ENCODE measurements at places on chromosomes 16 and 17.

- DNase-seq: no peak
Measured at GRCh38 chr17:45143767-45144198, 4.5 kb upstream of the HEXIM1 start.

DNA sequence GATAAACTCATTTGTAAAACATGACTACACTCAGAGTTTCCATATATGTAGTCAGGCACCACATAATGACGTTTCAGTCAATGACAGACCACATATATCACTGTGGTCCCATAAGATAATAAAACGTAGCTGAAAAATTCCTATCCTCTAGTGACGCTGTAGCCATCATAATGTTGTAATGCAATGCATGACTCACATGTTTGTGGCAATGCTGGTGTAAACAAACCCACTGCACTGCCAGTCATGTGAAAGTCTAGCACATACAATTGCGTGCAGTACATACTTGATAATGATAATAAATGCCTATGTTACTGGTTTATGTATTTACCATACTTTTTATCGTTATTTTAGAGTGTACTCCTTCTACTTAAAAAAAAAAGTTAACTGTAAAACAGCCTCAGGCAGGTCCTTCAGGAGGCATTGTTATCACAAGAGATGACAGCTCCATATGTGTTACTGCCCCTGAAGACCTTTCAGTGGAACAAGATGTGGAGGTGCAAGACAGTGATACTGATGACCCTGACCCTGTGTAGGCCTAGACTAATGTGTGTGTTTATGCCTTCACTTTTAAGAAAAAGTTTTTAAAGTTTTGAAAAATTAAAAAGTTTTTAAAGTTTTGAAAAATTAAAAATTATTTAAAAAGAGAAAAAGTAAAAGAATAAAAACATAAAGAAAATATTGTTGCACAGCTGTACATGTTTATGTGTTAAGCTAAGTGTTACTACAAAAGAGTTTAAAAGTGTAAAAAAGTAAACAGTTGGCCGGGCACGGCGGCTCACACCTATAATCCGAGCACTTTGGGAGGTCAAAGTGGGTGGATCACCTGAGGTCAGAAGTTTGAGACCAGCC, 9.0 kb downstream of the STAT5B start:
- peak; percentile 39 for DNase-seq

GRCh38 chr17:61251939-61252865, 147.4 kb upstream of the TBX2 start:
- no peak for DNase-seq

DNA sequence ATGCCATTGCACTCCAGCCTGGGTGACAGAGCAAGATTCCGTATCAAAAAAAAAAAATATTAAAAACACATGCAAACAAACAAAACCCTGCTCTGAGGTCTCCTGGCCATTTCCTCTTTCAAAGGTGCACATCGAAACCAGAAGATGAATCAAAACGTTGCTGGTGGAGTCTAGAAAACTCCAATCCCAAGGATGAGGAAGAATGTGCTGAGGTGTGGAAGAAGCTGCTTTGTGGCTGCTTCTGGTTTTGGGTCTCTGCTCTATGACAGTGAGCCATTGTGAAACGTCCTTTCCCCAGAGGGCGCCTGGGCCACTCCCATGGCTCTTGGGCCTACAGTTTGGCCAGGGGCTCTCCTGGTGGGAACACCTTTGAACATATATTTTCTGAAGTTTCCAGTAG, 112.6 kb downstream of the IRF8 start:
- no peak for DNase-seq

GRCh38 chr16:48617104-48617705, 7.2 kb upstream of the N4BP1 start:
- DNase-seq: no peak

DNA sequence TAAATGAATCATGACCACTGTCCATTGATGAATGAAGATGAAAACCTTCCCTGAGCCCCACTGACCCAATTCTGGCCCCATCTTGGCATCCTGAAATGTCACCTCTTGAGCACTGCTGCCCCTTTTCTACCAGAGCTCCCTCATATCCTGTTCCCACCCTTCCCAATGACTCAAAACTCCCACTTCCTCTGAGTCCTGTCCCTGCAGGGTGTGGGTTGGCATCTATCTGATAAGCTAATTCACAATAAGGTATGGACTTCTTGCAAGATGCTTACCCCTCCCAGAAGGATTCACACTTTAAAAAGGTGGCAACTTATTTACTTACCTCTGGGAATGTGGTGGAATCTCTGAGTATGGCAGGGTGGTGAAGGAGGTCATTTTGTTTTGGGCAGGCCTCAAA, 13.3 kb upstream of the CSNK2A2 start:
- DNase-seq: no peak

GRCh38 chr17:50277357-50277754, 3.1 kb downstream of the TMEM92 start:
- no peak for DNase-seq

DNA sequence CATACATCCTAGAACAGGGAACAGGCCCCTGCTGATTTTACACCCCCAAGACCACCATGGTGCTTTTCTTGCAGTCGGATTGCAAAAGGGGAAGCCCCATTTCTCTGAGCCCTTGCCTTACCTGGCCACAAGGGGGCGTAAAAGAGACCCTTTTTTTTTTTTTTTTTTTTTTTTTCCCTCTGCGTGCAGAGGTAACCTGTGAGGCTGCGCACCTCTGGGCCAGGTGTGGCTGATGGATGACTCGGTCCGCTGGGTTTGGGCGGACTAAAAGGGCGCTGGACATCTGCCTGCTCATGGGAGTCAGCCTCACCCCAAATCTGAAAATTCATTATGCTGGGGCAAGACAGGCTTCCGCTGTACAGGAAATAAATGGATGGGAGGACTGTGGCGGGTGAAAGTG, 281.0 kb downstream of the CBLN1 start:
- DNase-seq: no peak

GRCh38 chr16:1481906-1482835, 6.6 kb downstream of the PTX4 start:
- DNase-seq: no peak

GRCh38 chr17:39626171-39627046, at the start of gene PPP1R1B:
TSS of gene PPP1R1B (plus strand) at chr17:39626952. CDS start at chr17:39627393, 441 bp downstream.
- peak; percentile 46 for DNase-seq

DNA sequence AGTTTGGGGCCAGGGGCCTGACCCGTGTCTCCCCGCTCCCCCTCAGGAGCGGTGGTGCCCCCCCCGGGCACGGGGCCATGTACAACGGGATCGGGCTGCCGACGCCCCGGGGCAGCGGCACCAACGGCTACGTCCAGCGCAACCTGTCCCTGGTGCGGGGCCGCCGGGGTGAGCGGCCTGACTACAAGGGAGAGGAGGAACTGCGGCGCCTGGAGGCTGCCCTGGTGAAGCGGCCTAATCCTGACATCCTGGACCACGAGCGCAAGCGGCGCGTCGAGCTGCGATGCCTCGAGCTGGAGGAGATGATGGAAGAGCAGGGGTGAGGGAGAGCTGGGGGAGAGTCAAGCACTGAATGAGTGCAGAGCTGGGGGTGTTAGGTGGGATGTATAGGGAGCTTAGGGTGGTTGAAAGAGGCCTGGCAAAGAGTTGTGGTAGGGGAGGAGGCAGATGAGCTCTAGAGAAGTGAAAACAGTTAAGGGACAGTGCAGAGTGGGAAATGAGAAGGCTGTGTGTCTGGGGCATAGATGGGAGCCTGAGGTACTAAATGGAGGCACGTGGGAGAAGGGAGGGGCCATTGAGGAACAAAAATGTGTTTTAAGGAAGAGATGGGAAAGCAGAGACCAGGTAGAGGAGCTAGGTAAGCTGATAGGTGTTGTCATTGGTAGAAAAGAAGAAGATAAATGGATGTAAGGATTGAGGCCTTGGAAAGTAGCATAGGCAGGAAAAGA, 4.0 kb downstream of the SRRM2 start:
- DNase-seq: no peak

DNA sequence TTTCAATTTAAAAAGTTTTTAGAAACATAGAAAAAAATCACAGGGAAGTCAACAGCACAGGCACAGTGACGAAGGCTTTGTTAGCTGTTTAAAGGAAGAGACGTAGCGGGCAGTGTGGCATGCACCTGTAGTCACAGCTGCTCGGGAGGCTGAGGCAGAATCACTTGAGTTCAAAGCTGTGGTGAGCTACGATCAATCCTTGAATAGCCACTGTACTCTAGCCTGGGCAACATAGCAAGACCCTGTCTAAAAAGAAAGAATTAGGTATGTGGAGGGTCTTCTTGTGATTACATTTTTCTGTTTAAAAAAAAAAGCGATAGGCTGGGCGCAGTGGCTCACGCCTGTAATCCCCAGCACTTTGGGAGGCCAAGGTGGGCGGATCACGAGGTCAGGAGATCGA, 50.1 kb downstream of the FOXK2 start:
- DNase-seq: no peak

- no peak for DNase-seq
Measured at GRCh38 chr17:76540381-76541300, 797 bp downstream of the PRCD start.

- no peak for DNase-seq
Measured at GRCh38 chr16:49700251-49701064, 155.5 kb downstream of the ZNF423 start.

GRCh38 chr17:61803796-61804195, 59.5 kb downstream of the BRIP1 start:
- no peak for DNase-seq

GRCh38 chr17:64146418-64147109, 16.6 kb upstream of the ERN1 start:
- DNase-seq: peak; percentile 58

GRCh38 chr16:87723226-87723623, 42.6 kb downstream of the KLHDC4 start:
- no peak for DNase-seq

DNA sequence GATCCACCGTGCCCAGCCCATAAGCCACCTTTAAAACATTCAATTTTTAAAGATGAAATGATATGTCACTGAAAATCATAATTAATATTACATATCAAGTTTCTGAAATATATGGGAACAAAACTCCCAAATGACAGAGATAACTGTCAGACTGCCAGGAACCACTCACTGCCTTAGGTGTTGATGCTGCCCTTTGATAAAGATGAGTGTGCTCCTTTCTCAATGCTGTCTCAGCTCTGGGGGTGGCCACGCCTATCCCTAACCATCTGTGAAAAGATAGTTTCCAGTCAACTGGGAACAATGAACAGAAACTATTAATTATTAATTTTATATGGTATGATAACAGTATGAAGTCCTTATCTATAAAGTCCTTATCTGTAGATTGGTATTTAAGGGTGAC, 177.7 kb downstream of the MYO1D start:
- no peak for DNase-seq

GRCh38 chr17:80415626-80416137, 715 bp downstream of the ENDOV start:
- no peak for DNase-seq

DNA sequence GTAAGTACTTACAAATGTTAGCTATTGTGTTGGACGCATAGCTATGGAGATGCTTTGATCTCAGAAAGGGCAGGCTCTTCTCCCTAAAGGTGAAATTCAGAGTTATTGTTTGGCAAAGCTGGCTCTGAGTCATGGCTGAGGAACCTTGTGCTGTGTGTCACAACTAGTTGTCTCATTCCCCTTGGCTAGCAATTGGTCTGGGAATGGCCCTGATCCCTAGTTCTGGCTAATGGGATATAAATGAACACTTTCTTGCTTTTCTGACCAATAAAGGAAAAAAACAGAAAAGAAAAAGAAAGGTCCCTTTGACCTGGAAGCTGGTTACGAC, 210.6 kb downstream of the MAP2K4 start:
- DNase-seq: no peak

GRCh38 chr17:73420897-73421296, 109.1 kb upstream of the CDC42EP4 start:
- DNase-seq: no peak

GRCh38 chr17:27217631-27218030, 76.3 kb upstream of the WSB1 start:
- no peak for DNase-seq

DNA sequence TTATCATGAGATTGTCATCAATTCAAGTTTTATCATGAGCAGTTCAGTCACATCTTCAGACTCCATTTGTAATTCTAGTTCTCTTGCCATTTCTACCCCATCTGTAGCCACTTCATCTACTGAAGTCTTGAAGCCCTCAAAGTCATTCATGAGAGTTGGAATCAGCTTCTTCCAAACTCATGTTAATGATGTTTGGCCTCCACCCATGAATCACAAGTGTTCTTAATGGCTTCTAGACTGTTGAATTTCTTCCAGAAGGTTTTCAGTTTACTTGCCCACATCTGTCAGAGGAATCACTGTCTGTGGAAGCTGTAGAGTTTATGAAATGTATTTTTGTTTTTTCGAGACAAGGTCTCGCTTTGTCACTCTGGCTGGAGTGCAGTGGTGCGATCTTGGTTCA, 16.0 kb downstream of the NSRP1 start:
- DNase-seq: no peak

DNA sequence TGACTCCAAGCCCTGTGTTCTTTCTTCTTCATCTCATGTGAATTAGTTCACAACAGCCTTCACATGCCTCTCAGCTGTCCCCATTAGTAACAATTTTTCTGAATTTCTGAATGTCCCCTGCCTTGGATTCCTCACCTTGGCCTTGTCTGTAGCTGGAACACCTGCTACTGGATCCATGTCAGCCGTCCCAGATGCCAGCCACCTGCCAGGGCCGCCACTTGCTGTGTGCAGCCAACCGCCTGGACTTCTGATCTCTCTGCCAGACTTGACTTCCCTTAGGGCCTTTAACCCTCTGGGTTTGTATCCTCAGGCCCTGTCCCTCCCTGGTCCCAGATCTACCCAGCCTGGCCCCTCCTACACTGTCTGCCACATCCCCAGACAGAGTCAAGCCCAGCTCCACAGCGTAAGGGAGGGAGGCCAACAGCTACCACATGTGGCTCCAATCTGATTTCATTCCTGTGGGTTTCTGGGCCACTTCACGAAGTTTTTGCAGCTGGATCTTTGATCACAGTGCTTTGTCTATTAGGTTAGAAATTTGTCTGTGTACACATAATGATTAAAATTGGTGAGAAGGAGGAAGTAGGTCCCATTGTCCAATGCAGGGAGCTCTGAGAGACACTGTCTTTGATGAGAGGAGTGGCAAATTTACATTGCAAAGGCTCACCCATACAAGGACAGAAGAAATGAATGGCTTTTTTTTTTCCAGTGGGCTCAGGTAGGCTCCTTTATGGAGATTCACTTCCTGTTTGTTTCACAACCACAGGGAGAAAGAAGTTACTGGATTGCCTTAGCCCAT, 15.3 kb downstream of the MPP2 start:
- no peak for DNase-seq

GRCh38 chr16:1331712-1332617, 1.5 kb upstream of the BAIAP3 start:
- DNase-seq: no peak

GRCh38 chr17:30225919-30226553, 9.5 kb downstream of the SLC6A4 start:
- no peak for DNase-seq

GRCh38 chr16:17304106-17304490, 166.7 kb downstream of the XYLT1 start:
- no peak for DNase-seq

- DNase-seq: peak; percentile 49
Measured at GRCh38 chr16:74695450-74696422, 4.9 kb downstream of the MLKL start.

- DNase-seq: no peak
Measured at GRCh38 chr17:50609380-50610074, 25.2 kb upstream of the ABCC3 start.

- DNase-seq: no peak
Measured at GRCh38 chr16:17377360-17378324, 93.1 kb downstream of the XYLT1 start.

All from activated CD8-positive, alpha-beta memory T cell treated with anti-CD3 and anti-CD28 coated beads, Interleukin-2, amount 50 U/mL, for 4 hours (primary cell).